ENCODE measurements at places on chromosomes 7 and 10.

- DNase-seq: no peak
These were observed 33.1 kb downstream of the ASB13 start for GRCh38 chr10:5633166-5633749.

- DNase-seq: no peak
These were observed 469.8 kb downstream of the KIF20B start for GRCh38 chr10:90171014-90171722.

DNA sequence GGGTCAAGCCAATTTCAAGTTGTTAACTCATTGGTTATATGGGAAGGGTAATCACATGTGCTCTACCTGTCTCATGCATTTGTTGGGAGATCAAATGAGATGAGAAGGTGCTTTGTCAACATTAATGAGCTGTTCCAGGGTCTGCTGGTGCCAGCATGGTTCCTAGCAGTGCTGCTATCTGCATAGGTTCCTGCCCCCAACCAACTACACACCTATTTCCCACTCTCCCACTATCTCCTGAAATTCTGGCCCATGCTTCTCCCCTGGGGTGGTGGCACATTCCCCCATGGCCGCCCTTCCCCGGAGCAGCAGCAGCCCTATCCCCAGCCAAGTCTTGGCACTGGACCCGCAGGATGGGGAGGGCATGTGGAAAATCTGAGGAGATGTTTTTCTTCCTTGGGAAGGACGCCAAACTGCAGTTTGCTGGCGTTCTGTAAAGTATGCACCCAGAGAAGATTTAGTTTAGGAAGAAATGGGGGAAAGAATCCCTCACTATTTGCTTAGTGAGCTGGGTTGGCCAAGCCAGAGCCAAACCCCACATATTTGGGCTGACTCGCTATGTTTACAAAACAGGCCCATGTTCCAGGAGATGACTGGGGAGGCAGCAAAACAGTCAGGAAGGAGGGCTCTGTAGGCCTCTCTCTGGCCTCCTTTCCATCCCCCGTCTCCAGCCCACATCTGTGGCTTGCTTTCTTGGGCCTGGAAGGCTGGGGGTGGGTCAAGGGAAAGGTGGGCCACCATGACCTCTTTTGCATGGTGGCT, 42.5 kb downstream of the PPP1R3C start:
- DNase-seq: no peak

DNA sequence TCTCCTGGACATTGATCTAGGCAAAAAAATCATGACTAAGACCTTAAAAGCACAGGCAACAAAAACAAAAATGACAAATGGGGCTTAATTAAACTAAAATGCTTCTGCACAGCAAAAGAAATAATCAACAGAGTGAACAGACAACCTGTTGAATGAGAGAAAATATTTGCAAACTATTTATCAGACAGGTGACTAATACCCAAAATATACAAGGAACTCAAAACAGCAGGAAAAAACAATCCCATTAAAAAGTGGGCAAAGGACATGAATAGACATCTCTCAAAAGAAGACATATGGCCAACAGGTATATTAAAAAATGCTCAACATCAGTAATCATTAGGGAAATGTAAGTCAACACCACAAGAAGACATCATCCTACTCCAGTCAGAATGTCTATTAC, 166.8 kb downstream of the MTERF1 start:
- DNase-seq: no peak

DNA sequence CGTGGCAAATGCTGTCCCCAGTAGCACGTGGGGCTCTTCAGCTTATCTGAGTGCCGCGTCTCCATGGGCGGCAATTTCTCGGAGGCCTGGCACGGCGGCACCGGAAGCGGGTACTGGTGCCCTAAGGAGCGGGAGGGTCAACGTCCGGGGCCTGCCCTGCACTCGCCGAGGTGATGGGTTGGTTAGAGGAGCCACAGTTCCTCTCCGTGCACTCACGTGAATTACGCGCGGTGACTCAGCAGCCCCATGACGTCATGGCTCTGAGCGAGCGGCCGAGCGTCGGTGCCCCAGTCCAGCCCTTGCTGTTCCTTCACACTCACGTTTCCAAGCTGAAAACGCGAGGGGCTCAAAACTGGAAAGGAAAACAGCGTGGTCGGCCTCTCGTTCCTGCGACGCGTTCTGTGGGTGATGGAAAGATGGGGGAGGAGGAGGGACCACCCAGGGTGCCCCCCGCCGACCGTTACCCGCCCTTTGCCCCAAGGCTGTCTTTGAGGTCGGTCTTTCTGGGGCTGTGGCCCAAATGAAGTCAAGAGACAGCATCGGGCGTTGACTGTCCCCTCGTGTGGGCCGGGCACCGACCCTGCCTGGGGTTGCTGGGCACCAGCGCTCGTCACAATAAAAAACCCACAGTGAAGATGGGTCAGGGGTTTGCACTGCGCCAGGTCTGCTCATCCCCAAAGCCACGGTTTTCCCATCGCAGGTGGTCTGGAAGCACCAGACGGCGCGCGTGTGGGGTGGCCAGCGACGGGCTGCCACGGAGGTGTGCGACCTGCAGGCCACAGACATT, 70.4 kb upstream of the CFAP46 start:
- no peak for DNase-seq

- no peak for DNase-seq
These were observed 12.1 kb upstream of the CCNY start for GRCh38 chr10:35324196-35324595.

GRCh38 chr7:41002741-41003610, 699.9 kb downstream of the INHBA start:
- DNase-seq: no peak

DNA sequence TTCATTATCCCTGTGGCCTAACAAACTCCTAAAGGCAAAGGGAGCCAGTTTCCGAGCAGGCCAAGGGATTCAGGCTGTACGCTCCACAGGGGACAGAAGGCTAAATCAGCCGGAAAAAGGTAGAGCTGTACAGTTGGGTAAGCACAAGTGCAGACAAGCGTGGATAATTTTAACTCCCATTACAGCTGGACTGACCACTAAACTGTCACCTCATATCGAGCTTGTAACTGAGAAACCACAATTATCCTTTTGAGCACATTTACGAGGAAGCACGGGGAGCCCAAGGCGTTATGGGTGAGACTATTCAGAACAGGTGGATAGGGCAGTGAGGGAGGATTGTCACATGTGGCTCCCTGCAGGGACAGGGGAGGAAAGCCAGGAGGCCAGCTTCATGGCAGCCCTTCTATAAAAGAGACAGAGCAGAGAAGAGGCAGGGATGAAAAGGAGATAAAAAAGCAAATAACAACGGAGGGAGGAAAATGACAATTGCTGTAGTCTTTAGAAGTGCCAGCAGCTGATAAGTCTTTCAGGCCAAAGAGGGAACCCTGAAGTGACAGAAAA, 288.0 kb downstream of the FGFR2 start:
- no peak for DNase-seq

GRCh38 chr7:158228986-158229385, 358.6 kb downstream of the PTPRN2 start:
- no peak for DNase-seq

- DNase-seq: no peak
These were observed 107.0 kb downstream of the CPXM2 start for GRCh38 chr10:123784646-123785045.

DNA sequence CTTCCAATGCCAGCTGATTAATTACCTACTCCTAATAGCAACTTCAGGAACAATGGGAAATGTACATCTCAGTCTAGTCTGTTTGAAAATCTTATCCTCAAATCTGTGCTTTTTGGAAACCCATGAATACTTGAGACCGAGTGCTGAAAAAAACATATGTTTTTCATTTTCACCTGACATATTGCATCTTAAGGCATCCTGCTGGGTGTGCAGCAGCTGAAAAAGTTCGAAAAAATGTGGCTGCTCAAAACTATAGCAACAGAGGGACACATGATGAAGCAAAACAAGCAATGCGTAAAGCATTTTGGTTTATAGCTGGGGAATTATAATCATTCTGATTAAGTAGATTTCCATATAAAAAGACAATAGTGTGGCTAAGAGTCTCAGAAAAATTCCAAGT, 218.0 kb downstream of the CREB5 start:
- no peak for DNase-seq

DNA sequence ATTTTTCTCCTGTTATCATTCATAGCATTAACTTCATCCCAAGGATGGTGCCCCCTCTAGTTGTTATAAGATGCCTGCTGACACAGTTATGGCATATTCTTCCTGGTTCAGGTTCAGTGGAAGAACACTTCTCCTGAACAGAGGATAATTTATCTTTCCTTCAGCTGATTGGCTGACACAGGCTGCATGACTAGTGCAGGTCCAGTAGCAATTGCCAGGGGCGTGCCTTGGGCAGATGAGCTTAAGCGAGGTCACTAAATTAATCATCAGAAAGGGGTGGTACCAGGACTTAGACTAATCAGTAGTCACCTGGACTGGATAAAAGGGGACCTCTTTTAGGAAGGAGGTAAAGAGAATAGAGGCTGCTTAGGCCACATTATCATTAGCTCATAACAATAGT, 42.3 kb downstream of the BZW2 start:
- no peak for DNase-seq

- no peak for DNase-seq
These were observed 5.7 kb downstream of the LDB3 start for GRCh38 chr10:86673827-86674581.

GRCh38 chr7:16590424-16590823, 55.1 kb downstream of the ANKMY2 start:
- DNase-seq: no peak

GRCh38 chr10:102399217-102400021, 3.9 kb downstream of the NFKB2 start:
- DNase-seq: peak; percentile 84
